SW480 (cell line): ENCODE measurements at places on chromosomes 3 and 15.

GRCh38 chr3:184338511-184338945 is 1.1 kb downstream of the FAM131A start:
- no peak for DNase-seq

GRCh38 chr3:150771600-150771999 is 8.6 kb upstream of the SIAH2 start:
- no peak for DNase-seq

DNA sequence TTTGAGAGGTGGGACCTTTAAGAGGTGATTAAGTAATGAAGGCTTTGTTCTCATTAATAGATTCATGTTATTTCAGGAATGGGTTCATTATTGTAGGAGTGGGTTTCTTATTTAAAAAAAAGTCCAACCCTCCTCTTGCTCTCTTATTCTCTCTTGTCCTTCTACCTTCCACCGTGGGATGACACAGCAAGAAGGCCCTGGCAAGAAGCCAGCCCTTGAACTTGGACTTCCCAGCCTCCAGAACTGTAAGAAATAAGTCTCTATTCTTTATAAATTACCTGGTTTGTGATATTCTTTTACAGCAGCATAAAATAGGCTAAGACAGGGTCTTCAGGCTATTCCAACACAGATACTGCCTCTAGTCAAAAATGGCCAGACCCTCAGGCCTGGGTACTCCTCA is 62.2 kb downstream of the MYLK start:
- DNase-seq = no peak

GRCh38 chr3:50639055-50639494 is 22.1 kb downstream of the MAPKAPK3 start:
- DNase-seq = peak; percentile 66

DNA sequence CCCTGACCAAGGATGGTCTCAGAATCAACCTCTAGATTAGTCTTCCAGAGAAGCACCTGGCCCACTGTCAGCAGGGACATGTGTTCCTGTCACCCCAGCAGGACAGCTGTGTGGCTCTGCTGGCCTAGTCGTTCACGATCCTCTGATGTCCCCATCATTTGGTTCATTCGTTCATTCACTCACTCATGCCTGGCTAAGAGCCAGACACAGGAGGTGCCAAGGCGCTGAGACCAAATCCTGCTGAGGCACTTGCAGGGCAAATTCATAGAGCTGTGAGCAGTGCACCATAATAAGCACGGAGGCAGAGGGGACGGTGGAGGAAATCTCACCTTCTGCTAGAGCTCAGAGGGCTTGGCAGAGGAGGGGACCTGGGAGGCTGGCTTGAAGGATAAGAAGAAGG is 49.9 kb upstream of the FGD5 start:
- no peak for DNase-seq

DNA sequence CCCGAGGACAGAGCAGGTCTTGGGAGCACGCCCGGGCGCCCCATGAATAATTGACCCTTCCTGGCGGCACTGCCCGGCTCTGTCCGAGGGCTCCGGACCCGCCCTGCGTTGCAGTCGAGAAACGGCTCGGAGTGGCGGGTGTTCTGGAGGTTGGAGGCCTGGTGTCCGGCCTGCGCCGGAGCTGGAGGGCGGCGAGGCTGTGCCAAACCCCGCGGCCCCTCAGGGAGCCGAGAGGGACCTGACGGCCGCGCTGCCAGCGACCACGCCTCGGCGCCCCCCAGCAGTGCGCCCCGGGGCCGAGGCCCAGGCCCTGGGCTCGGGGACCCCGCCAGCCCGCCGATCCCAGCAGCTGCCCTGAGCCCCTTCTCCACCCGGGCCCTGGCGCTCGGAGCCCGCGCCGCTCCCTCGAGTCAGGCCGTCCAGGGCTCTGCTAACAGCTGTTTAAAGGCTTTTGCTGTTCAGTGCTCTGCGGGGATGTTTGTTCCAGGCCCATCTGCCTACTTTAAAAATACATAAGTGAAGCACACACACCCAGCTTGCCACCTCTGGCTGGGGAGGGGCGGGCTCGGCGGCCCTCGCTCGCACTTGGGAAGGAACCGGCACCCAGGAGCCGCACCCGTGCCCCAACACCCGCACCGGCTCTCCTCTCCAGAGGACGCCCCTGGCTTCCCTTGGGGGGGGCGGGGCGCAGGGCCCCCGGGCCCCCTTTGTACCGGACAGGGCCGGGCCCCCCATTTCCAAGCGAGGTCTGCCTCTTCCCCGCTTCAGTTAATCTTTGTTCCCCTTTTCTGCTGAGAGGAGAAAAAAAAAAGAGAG is 730 bp upstream of the ZNF710 start:
- DNase-seq = no peak

DNA sequence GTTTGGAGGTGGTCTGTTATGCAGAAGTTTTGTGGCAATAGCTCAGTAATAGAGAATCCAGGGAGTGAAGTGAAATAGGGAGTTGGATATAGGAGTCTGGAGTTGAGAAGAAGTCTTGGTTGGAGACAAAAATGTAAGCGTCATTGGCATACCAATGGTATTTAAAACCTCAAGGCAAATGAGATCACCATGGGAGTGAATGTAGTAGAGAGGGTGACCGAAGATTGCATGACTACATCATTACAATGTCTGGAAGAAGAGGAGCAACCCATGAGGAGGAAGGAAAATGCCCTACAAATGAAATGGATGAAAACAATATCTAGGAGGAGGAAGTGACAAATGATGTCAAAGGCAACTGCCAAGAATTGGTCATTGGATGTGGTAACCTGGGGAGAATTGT is 54.4 kb downstream of the CNTN4 start:
- no peak for DNase-seq

DNA sequence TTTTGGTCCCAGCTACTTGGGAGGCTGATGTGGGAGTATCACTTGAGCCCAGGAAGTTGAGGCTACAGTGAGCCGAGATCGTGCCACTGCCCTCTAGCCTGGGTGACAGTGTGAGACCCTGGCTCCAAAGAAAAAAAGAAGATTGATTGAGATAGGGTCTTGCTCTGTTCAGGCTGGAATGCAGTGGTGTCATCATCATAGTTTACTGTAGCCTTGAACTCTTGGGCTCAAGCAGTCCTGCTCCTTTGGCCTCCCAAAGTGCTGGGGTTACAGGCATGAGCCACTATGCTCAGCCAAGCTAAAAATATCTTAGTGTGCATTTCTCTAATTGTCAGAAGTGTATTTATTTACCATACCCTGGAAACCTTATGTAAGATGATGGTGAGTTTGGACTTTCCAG is 43.9 kb downstream of the IGF1R start:
- DNase-seq = no peak

GRCh38 chr15:39669241-39669640 is 88.4 kb downstream of the THBS1 start:
- DNase-seq = no peak

- no peak for DNase-seq
These were observed at the start of gene RASGRF1 for GRCh38 chr15:79090487-79091203. TSS of gene RASGRF1 (minus strand) at chr15:79090780. CDS start at chr15:79090498, 282 bp downstream.

GRCh38 chr15:63010920-63011693 is 31.4 kb upstream of the TPM1 start:
- DNase-seq = no peak

- DNase-seq = no peak
These were observed 85.2 kb downstream of the FMN1 start for GRCh38 chr15:33109345-33109744.

DNA sequence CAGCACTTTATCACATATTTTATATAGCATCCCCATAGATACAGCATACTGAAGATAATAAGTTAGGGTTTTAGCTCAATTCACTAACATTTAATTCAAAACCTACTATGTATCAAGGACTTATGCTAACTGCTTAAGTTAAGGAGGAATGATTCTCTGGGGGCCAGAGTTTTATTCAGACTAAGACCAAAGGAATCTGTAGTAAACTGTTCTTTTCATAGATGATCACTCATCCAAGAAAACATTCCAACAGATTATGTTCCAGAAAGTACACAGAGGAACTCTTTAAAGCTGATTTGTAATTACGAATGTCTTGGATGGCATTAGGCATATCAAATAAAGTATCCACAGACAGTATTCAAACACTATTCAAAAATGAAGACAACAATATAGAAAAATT is 226.4 kb downstream of the SCAPER start:
- DNase-seq = no peak

- no peak for DNase-seq
These were observed 37.2 kb downstream of the IL20RB start for GRCh38 chr3:136994772-136995516.

GRCh38 chr3:152227027-152227426 is 41.7 kb upstream of the MBNL1 start:
- no peak for DNase-seq

- DNase-seq = no peak
These were observed 38.5 kb downstream of the HDC start for GRCh38 chr15:50227076-50227475.

DNA sequence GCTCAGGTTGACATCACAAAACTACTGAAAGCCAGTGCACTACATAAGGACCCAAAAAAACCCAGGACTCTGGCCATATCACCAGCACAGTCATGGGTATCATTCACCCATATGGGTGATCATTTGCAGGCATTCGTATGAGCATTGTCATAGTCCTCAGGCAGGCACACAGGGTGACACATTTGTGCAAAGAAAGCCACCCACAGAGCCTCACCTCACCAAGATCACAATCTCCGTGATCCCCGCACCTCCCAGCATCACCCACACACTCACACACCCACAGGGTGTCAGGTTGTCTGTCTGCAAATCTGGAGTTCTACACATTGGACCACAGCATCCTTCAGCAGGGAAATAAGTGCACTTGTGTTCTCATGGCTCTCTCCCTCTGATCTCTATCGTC is 166.0 kb upstream of the LPP start:
- no peak for DNase-seq

GRCh38 chr15:84725001-84725491 is 9.1 kb upstream of the SEC11A start:
- peak; percentile 27 for DNase-seq

- peak; percentile 50 for DNase-seq
These were observed 93.9 kb downstream of the PCCB start for GRCh38 chr3:136343873-136344555.
